Chondrocyte (in vitro differentiated cells): ENCODE measurements at places on chromosomes 16 and 17. TPM values are rescaled to one million over a fixed set of nuclear protein-coding genes. Genes with fewer than 3 reads are reported as not detected.

DNA sequence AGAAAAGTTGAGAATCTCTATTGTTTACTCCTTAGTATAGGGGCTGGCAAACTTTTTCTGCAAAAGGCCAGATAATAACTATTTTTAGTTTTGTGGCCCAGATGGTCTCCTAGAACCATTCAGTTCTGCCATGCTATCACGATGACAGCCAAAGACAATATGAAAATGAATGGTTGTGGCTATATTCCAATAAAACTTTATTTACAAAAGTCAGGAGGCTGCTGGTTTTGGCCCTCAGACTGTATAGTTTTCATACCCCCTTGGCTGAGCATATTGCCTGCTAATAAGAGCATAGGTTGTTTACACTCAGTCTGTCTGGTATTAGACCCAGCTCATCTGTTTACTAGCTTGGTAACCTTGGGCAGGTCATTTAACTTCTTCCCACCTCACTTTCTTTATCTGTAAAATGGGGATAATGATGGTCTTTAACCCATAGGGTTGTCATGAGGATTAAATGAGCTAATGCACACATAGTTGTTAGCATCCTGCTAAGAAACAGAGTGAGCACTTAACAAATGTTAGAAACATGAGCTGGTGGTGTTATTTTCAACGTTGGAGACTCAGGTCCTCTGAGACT lies 156.3 kb downstream of the MSI2 start:
- peaks cover 8% of the 10 kb centered on the region for H3K4me1 ChIP-seq
- H3K27me3 ChIP-seq = no peaks in the 10 kb centered on the region
- peaks cover 2% of the 10 kb centered on the region for H3K36me3 ChIP-seq

Gene PLD2
- 30.3 to 35.3 TPM (median 32.1 TPM) in 3 replicates for total RNA-seq

Gene TBC1D3H
- not detected in 3 replicates for total RNA-seq

GRCh38 chr16:47970291-47970931 lies 185.4 kb downstream of the ABCC12 start:
- H3K27me3 ChIP-seq = peaks cover 16% of the 10 kb centered on the region
- H3K4me1 ChIP-seq = no peaks in the 10 kb centered on the region
- H3K36me3 ChIP-seq = no peaks in the 10 kb centered on the region
- H3K27ac ChIP-seq = no peak overlapping the region
- no peak overlapping the region for H3K4me3 ChIP-seq

DNA sequence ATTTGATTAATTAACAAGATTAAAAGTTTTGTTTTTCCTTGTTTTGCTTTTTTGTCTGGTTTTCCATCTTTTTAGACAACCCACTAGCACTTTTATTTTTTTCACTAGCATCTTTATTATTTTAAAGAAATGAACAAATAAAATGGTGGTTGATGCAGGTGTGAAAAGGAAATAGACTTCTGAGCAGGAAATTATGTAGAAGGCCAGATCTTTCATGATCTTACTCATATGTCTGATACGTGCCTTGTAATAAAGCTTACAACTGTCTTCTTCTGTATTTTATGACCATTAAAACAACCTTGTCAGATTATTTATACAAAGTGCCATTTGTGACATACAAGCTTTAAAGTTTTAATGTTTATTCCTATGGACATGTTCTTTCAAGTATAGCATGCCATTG lies 6.3 kb downstream of the SLFN12L start:
- no peaks in the 10 kb centered on the region for H3K4me1 ChIP-seq
- no peak overlapping the region for H3K4me3 ChIP-seq
- H3K36me3 ChIP-seq = peaks cover 2% of the 10 kb centered on the region
- H3K27me3 ChIP-seq = peaks cover 23% of the 10 kb centered on the region

DNA sequence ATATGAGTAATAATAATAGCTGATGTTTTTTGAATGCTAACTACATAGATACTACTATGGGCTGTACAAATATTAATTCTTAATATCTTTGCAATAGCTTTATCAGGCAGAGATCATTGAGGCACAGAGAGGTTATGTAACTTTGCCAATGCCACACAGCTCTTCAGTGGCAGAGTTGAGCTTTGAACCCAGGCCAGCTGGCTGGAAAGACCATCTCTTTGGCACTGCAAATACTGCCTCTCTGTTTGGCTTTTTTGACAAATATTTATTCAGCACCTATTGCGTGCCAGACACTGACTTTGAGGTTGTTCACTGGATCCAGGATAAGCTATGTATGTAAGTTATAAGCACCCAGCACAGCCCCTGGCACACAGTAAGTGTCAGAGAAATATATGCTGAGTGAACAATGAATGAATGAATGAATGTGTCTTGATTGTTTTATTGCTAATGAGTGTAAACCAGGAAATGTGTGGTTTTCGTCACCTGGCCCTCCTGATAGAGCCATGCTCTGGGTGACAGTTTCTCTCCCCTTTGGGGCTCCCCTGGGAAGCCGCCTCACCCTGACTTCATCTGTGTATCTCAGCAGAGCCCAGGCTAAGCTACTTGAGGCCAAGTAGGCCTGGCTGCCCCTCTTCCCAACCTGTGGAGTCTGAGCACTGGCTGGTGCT lies 2.5 kb downstream of the AQP8 start:
- no peaks in the 10 kb centered on the region for H3K36me3 ChIP-seq
- H3K27ac ChIP-seq = no peak overlapping the region
- H3K4me1 ChIP-seq = no peaks in the 10 kb centered on the region
- no peak for DNase-seq
- H3K4me3 ChIP-seq = no peak overlapping the region

Gene BORCS6
- 5.5 to 8.6 TPM (median 8.2 TPM) in 3 replicates for total RNA-seq

- H3K27ac ChIP-seq = no peak overlapping the region
- peaks cover 10% of the 10 kb centered on the region for H3K4me1 ChIP-seq
- H3K4me3 ChIP-seq = no peak overlapping the region
- DNase-seq = no peak
- peaks cover 48% of the 10 kb centered on the region for H3K27me3 ChIP-seq
- H3K36me3 ChIP-seq = no peaks in the 10 kb centered on the region
Measured at GRCh38 chr16:23833960-23834685, 1.7 kb upstream of the PRKCB start.

GRCh38 chr16:27359051-27359450 lies 42.9 kb upstream of the IL21R start:
- peaks cover 43% of the 10 kb centered on the region for H3K36me3 ChIP-seq
- H3K4me1 ChIP-seq = no peaks in the 10 kb centered on the region
- H3K4me3 ChIP-seq = no peak overlapping the region
- no peaks in the 10 kb centered on the region for H3K27me3 ChIP-seq

DNA sequence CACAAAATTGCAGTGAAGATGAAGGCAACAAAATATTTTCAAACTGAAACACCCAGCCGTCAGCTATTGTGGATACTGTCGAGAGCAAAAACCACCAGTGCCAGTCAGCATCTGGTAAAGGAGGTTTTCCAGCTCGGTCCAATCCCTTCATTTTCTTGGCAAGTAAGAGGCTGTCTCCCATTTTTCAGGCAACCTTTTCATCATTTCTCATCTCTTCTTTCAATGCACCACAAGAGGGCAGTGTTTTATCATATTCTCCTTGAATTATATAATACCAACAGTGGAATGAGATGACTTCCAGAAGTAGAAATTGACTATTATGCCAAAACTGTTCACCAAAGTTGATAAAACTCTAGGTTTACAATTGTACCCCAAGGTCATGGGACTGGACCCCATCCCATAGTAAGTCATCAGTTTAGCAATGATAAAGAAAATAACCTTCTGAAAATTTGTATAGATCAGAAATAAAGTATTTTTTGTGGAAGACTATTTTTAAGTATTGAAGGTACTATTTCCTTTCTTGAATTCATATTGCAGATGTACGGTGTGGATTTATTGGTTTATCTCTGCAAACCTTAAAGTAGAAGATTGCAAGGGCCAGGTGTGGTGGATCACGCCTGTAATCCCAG lies 16.8 kb downstream of the NQO1 start:
- H3K27ac ChIP-seq = no peak overlapping the region
- H3K4me3 ChIP-seq = no peak overlapping the region
- H3K27me3 ChIP-seq = no peaks in the 10 kb centered on the region
- peaks cover 12% of the 10 kb centered on the region for H3K36me3 ChIP-seq

Gene RPA1
- 56.6 to 92.6 TPM (median 57.6 TPM) in 3 replicates for total RNA-seq

DNA sequence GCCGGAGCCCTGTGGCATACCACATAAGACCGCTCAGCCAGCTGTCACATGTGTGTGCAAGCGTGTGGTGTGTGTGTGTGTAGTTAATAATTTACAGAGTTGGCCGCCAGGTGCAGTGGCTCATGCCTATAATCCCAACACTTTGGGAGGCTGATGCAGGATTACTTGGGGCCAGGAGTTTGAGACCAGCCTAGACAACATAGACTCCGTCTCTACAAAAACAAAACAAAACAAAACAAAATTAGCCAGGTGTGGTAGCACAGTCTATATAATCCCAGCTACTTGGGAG lies 20.4 kb downstream of the SOCS1 start:
- no peak for DNase-seq
- H3K27me3 ChIP-seq = no peaks in the 10 kb centered on the region
- no peaks in the 10 kb centered on the region for H3K36me3 ChIP-seq
- H3K4me1 ChIP-seq = no peaks in the 10 kb centered on the region

Gene CDH8
- 2.8 to 6.2 TPM (median 5.7 TPM) in 3 replicates for total RNA-seq

DNA sequence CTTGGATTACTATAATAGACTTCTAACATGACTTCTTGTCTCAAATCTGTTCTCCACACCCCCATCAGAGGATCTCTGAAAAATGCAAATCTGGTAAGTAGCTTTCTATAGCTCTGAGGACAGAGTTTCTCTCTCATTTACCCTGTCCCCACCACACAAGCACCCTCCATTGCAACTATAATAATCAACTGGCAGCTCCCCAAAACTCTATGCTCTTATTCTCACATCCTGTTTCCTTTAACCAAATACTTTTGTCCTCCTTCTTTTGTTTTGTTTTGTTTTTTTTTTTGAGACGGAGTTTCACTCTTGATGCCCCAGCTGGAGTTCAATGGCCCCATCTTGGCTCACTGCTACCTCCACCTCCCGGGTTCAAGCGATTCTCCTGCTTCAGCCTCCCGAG lies 73.4 kb downstream of the HELZ start:
- no peak for DNase-seq
- no peak overlapping the region for H3K4me3 ChIP-seq
- H3K4me1 ChIP-seq = no peaks in the 10 kb centered on the region
- H3K27ac ChIP-seq = no peak overlapping the region
- no peaks in the 10 kb centered on the region for H3K27me3 ChIP-seq

Gene KRTAP1-1
- total RNA-seq = not detected in 3 replicates

GRCh38 chr17:29930409-29931010 lies 482 bp upstream of the SSH2 start:
- no peaks in the 10 kb centered on the region for H3K36me3 ChIP-seq
- no peak overlapping the region for H3K4me3 ChIP-seq
- DNase-seq = no peak
- H3K4me1 ChIP-seq = peaks cover 21% of the 10 kb centered on the region
- no peak overlapping the region for H3K27ac ChIP-seq
- H3K27me3 ChIP-seq = no peaks in the 10 kb centered on the region

Gene C16orf74
- total RNA-seq = 0.82 to 1.6 TPM (median 1.0 TPM) in 3 replicates

GRCh38 chr17:65455972-65456343 lies 105.5 kb downstream of the AXIN2 start:
- H3K27ac ChIP-seq = no peak overlapping the region
- H3K36me3 ChIP-seq = no peaks in the 10 kb centered on the region
- DNase-seq = no peak
- peaks cover 20% of the 10 kb centered on the region for H3K4me1 ChIP-seq
- no peaks in the 10 kb centered on the region for H3K27me3 ChIP-seq

DNA sequence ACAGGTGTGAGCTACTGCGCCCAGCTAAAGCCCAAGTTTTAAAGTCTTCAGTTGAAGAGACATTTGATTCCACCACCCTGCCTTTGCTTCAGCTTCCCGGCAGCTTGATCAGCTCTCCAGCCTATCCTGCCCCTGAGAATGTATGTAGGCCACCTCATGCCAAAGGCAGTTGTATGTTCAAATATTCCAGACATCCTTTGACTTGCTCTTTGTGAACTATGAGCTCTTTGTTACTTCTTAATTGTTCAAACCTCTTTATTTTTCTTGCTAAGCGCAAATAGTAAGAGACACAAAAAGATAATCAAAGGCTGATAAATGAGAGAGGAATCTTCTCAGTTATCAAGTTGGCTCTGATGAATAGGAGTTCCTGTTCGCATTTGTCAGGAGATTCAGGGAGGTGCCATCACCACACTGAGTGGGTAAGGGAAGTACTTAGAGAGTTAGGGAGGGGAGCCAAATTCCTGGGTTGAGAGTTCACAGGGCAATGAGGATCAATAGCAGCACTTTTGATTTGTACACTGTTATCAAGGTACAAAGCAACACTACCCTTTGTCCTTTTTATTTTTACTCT lies 32.0 kb upstream of the SUPT4H1 start:
- H3K4me1 ChIP-seq = peaks cover 5% of the 10 kb centered on the region
- DNase-seq = no peak
- H3K36me3 ChIP-seq = no peaks in the 10 kb centered on the region
- peaks cover 14% of the 10 kb centered on the region for H3K27me3 ChIP-seq

DNA sequence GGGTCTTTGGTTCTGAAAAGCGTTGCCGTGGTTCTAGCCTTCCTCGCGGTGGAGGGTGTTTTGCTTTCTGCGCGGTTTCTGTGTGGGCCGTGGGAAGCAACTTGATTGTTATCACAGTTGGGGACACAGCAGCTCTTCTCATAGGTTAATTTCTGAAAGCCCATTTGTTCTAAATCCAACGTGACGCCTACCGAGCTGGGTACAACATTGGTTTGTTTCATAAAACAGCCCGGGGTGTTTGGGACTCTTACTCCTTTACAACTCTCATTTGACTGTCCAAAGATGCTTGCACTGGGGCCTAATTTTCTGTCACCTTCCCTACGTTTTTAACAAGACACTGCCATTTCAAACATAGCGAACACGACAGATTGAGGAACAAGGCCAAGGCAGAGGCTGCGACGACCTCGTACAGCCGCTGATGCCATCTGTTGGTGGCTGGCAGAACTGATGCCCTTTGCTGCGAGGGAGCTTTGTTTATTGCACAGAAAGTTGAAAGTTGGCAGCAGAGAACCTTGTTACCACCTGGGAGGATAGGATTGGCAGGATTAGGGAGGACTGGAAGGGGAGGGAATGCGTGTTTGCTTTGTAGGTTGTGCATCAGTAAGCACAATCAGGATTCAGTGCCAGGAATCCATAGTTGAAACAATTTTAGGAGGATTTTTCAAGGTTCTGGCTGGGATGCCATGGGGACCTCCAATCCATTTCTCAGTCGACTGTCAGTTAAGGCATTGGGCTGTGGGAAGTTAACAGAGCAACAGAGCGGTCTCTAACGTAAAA lies 98.3 kb downstream of the PITPNC1 start:
- no peak overlapping the region for H3K27ac ChIP-seq
- H3K36me3 ChIP-seq = peaks cover 3% of the 10 kb centered on the region
- DNase-seq = no peak
- no peaks in the 10 kb centered on the region for H3K27me3 ChIP-seq
- peaks cover 4% of the 10 kb centered on the region for H3K4me1 ChIP-seq
- H3K4me3 ChIP-seq = no peak overlapping the region

DNA sequence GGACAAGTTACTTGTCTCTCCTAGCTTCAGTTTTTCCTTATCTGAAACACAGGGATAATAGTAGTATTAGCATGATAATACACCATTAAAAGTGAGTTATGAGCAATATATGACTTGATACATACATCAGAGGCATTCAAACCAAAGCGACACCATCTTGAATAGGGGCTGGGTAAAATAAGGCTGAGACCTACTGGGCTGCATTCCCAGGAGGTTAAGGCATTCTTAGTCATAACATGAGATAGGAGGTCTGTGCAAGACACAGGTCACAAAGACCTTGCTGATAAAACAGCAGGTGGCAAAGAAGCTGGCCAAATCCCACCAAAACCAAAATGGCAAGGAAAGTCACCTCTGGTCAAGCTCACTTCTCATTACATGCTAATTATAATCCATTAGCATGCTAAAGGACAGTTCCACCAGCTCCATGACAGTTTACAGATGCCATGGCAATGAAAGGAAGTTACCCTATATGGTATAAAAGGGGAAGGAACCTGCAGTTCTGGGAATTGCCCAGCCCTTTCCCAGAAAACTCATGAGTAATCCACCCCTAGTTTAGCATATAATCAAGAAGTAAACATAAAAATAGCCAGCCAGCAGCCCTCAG lies 37.2 kb upstream of the HS3ST3A1 start:
- H3K27me3 ChIP-seq = no peaks in the 10 kb centered on the region
- no peak overlapping the region for H3K4me3 ChIP-seq
- DNase-seq = no peak
- H3K27ac ChIP-seq = no peak overlapping the region
- H3K36me3 ChIP-seq = no peaks in the 10 kb centered on the region
